ENCODE measurements at places on chromosomes 11 and 22. TPM values are rescaled to one million over a fixed set of nuclear protein-coding genes. Genes with fewer than 3 reads are reported as not detected.

- no peak for DNase-seq
These were observed 83.2 kb downstream of the ST3GAL4 start for GRCh38 chr11:126438691-126439090.

DNA sequence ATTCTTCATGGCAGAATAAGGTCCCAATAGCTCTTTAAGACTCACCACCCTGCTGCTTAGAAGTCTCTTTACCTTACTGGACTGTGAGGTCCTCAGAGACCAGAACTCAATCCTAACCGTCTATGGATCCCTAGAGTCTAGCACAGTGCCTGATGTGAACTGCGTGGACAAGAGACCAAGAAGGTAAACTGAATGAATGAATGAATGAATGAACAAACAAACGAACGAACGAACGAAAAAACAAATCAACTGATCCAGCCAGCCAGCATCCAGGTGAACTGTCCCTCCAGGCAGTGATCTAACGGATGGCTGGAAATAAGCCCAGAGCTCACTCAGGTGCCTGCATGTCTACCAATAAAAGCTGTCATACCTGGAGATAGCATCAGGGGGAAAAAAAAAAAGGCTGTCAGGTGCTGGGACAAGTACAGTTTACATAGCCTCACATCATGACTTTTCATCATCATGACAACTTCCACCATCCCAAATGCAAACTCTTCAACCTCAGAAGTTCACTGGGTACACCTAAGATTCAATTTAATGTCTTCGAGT, 59.8 kb downstream of the PACSIN2 start:
- DNase-seq, result no peak

DNA sequence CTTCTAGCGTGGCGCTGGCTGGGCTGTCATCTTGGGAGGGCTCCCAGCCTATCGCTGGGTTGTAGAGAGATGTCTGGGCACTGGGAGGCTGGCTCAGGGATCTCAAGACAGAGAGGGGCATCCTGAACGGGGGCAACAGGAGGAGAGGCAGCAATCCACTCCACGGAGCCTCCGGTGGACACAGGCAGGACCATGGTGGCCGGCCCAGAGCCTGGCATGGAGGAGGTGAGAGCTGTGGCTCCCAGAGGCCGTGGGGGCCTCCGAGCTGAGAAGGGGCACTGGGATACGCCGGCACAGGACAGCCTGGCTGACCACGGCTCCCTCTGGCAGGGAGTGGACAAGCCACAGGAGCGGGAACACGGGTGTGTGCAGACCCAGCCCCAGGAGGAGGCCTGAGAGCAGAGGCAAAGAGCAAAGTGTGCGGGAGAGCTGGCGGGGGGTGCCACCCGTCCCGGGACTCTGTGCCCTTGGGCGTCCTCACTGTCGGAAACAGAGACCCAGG, 9.1 kb downstream of the MRGPRF start:
- no peak for DNase-seq

GRCh38 chr11:78840623-78841022, 266.0 kb upstream of the NARS2 start:
- no peak for DNase-seq

GRCh38 chr22:37400719-37401118, 26.6 kb downstream of the ELFN2 start:
- DNase-seq, result no peak

- DNase-seq, result no peak
These were observed 871.9 kb downstream of the TBC1D22A start for GRCh38 chr22:47634347-47634746.

DNA sequence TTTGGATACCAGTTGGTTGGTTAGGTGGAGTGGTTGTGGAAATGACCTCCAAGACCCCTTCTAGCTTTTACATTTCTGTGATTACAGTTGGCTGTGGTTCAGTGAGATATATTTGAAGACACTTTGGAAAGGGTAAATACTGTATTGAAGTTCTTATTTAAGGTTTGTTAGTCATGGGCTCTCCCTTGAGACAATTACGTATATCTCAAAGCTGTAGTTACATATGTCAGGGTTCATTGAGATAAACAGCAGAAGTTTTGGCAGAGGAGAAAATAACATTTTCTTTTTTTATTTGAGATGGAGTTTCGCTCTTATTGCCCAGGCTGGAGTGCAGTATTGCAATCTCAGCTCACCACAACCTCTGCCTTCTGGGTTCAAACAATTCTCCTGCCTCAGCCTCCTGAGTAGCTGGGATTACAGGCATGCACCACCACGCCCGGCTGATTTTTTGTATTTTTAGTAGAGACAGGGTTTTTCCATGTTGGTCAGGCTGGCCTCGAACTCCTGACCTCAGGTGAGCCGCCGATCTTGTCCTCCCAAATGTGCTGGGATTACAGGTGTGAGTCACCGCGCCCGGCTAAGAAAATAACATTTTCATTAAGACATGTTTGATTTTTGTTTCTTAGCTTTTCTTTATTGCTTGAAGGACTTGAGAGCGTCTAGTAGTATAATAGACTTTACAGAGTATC, 1.9 kb downstream of the RNF121 start:
- no peak for DNase-seq

DNA sequence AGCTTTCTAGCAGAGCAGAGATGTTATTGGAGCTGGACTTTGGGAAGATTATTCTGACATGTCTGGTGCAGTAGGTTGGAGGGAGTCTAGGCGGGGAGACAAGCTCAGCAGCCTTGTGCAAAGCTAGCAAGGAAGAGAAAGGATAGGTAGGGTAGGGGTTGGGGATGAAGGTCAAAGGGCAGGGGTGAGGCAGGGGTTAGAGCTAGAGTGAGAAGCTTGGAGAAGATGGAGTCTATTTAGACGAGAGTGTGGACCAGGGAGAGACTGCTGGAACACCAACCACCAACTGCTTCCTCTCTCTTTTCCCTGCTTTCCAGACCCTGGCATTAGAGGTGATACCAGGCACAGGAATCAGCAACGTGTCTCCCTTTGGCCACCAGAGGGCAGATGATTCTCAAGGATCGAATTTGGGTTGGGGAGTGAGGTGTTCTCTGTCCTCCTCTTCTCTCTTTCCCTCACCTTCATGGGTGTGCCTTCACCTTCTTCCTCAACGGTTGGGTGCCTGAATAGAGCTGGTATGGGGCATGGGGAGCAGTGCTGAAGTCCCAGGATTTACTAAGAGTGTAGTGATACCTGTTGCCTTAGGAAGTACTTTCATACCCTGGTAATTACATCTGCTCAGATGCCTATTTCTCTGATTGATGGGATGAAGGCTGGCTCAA, 1.8 kb upstream of the MARK2 start:
- DNase-seq, result peak; percentile 79

- no peak for DNase-seq
These were observed 39.3 kb downstream of the DDI1 start for GRCh38 chr11:104075706-104076105.

- no peak for DNase-seq
These were observed 354.7 kb upstream of the NARS2 start for GRCh38 chr11:78929207-78929905.

DNA sequence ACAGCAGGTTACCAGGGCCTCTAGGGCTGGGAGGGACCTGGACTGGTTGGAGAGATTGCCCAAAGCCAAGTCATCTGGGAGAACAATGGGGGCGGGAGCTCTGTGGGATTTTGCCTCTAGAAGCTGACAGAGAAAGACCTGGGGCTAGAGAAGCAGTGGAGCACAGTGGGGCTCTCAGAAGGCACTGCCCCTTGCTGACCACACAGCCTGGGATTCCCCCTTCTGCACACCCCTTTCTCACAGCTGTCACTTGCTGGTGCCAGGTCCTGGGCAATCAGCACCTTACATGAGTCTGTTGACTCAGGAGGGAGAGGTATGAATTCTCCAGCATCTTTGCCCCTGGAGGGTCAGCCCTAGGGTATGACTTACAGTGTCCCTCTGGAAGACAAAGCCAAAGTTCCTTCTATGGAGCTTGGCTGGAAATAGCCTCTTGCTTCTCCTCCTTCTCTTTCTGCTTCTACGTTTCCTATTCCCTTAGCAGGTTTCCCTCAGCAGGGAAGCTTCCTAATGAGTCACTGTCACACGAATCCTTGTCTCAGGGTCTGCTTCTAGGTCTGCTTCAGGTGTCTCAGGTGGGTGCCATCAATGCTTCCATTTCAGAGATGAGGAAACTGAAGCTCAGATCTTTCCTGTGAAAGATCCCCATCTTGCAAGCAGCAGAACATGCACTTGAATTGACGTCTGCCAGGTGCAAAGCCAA, 27.0 kb downstream of the GDPD5 start:
- no peak for DNase-seq

GRCh38 chr11:56307836-56308235, 7.1 kb upstream of the OR8K3 start:
- no peak for DNase-seq

DNA sequence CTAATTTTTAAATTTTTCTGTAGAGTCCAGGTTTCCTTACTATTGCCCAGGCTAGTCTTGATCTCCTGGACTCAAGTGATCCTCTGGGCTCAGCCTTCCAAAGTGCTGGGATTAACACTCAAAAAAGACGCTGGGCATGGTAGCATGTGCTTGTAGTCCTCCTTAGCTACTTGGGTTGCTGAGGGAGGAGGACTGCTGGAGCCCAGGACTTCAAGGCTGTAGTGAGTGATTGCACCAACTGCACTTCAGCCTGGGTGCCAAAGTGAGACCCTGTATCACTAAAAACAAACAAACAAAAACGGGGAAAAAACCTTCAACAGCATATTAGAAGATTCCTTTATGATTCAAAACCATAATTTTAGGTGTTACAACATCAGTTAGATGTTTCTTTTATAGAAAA, 44.6 kb downstream of the RSF1 start:
- DNase-seq, result no peak

GRCh38 chr22:21703684-21704316, 31.8 kb downstream of the YPEL1 start:
- no peak for DNase-seq

DNA sequence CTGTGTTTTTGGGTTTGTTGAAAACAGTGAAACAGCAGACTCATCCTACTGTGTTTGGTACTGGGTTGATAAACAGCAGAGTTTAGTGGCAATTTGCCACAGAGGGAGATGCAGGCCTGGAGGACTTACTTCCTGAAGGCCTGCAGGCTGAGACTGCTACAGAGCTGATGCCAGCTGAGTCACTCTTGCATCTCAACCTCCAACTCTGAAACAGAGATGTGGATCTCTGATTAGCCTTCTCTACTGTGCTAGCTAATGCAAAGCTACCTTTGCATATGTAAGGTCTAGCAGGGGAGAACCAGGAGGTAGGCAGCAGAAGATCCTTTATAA, 14.3 kb downstream of the ATP5MG start:
- DNase-seq, result no peak

DNA sequence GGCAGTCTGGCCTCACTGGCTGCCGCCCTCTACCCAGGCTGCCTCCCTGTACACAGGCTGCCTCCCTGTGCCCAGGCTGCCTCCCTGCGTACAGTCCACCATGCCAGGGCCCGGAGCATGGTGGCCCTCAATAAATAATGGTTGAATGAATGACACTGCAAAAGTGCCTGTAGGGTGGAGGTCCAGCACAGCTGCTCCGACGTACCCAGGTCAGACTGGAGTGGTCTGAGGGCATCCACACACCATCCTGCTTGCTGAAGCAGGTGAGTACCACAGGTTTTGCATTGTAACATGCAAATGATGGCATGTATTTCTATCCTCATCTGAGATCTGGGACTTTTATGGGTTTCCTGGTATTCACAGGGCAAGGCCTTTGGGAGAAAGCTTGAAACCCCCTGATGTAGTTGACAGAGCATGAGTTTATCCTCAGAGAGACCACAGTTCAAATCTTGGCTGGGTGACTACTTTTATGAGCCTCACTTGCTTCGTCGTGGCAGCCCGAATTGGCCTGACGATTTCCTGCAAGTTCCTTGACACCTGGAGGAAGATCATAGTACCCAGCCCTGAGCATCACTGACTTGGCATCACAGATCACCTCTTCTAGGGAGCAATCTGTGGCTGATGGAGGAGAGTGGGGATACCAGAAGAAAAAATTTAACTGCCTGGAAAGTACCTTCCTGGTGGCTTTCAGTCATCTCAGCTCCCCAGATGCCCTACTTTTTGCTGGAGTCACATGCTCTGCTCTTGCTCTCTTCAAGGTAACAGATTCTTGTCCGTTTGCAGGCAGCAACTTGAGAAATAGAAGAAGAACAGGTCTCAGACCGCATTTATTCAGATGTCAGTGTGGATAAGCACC, 16.0 kb upstream of the CYB5R3 start:
- DNase-seq, result no peak

GRCh38 chr22:41410311-41410751, 28.6 kb downstream of the TEF start:
- DNase-seq, result no peak

DNA sequence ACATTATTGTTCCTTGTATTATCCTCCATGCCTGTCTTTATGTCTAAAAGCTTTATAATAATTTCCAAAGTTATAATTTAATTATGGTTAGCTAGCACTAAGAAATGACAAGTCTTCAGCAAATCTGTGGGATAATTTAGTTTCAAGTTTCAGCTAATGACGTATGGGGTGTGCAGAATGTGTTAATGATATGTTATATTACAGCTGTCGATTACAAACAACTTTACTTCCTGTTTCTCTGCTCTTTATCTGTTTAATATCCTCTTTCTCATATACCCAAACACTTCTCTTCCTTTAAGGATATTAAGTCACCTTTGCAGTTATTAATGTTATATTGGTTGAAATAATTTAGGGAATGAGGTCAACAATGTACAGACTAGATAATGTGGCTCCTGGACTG, 161.8 kb downstream of the CASP12 start:
- no peak for DNase-seq

- no peak for DNase-seq
These were observed 14.6 kb downstream of the C11orf97 start for GRCh38 chr11:94526645-94527438.

- DNase-seq, result no peak
These were observed 836.2 kb downstream of the DLG2 start for GRCh38 chr11:84790849-84791427.

DNA sequence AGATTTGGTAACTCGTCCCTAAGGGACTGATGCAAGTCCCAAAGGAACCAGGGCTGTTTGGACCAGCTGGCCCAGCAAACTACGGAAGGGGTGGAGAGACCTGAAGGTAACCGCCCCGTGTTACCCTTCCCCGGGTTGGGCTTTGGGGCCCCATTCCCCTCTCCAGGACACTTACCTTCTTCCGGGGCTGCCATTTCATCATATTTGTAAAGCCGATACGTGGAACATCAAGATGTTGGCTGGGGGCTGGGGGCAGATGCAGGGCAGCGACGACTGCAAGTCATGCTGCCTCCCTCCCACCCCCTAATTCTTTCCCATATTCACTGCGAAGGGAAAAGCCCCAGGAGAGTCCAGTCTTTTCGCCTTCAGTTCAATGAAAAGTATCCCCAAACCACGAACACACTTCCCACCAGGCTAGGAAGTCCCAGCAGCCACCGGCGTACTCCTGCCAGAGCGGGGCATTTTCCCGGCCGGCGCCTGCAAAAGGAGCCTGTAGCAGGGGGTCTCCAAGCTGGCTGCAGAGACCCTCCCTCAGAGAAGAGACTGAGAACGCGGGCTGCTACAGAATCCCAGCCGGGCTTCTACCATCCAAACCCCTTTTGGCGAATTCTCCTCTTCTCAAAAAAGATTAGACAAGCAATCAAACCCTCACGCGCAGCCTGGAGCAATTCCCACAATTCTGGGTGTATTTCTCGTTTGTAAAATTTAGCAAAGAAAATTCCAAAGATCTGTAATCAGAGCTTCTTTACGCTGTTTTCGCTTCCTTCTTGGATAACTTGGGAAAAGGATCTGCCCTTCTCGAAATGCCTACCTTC, 236.7 kb downstream of the TTC28 start:
- DNase-seq, result no peak

- no peak for DNase-seq
These were observed 22.5 kb downstream of the CAVIN3 start for GRCh38 chr11:6297831-6298230.

TRPM5 gene
- polyA plus RNA-seq, result 0.08 TPM

OR5A2 gene
- polyA plus RNA-seq, result not detected

CAPN1 gene
- polyA plus RNA-seq, result 115 TPM

SELENOO gene
- 29.1 TPM for polyA plus RNA-seq

CEP164 gene
- 24.0 TPM for polyA plus RNA-seq

ANKK1 gene
- 0.87 TPM for polyA plus RNA-seq

BLID gene
- not detected for polyA plus RNA-seq

Data from spinal cord (tissue), 10 donors.